Fibroblast of pulmonary artery (primary cell): ENCODE measurements at places on chromosomes 11 and 22.

DNA sequence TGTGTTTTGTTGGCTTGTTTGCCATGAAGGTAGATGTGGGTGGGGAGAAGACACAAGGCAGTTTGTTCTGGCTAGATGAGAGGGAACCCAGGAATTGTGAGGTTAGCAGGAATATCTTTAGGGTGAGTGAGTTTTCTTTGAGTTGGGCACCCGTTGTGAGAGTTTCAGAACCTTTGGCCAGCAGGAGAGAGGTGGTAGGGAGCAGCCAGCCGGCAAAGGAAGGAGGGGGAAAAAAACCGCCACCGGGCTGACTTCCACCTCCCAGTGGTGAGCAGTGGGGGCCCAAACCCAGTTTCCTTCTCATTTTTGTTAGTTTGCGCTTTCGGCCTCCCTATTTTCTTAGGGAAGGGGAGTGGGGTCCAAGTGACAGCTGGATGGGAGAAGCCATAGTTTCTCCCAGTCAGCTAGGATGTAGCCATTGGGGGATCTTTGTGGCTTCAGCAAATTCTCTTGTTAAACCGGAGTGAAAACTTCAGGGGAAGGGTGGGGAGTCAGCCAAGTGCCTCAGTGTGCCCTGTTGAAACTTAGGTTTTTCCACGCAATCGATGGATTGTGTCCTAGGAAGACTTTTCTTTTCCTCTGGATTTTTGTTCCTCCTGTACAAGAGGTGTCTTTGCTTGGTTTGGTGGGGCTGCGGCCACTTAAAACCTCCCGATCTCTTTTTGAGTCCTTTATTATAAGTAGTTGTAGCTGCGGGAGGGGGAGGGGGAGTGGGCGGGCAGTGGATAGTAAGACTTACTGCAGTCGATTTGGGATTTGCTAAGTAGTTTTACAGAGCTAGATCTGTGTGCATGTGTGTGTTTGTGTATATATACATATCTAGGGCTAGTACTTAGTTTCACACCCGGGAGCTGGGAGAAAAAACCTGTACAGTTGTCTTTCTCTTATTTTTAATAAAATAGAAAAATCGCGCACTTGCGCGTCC is 1.1 kb upstream of the GCAT start:
- DNase-seq: no peak

GRCh38 chr11:31150011-31150410 is 219.5 kb downstream of the DCDC1 start:
- no peak for DNase-seq

GRCh38 chr11:12169822-12170221 is 59.4 kb downstream of the MICAL2 start:
- DNase-seq: no peak

DNA sequence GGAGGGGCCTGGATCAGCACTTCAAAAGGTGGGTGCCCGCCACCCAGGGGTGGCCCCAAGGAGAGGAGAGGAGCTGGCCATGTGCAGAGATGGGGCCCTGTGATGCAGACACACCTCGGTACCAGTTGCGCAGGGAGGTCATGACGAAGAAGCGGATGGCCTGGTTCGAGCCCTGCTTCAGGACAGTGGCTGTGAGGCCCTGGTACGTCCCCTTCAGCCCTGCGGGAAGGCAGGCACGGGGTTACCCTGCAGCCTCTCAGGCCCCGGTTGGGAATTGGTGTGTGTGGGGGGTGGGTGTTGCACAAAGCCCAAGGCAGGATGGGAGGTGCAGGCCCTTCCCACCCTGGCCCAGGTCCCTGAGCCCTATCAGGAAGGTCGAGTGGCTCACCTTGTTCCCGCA is 1.8 kb downstream of the SLC25A1 start:
- DNase-seq: no peak

GRCh38 chr11:77147668-77148321 is 19.7 kb downstream of the MYO7A start:
- DNase-seq: no peak

GRCh38 chr11:113670149-113670830 is 35.8 kb downstream of the TMPRSS5 start:
- no peak for DNase-seq

- no peak for DNase-seq
Observed at GRCh38 chr11:11496879-11497278, 124.9 kb downstream of the GALNT18 start.

DNA sequence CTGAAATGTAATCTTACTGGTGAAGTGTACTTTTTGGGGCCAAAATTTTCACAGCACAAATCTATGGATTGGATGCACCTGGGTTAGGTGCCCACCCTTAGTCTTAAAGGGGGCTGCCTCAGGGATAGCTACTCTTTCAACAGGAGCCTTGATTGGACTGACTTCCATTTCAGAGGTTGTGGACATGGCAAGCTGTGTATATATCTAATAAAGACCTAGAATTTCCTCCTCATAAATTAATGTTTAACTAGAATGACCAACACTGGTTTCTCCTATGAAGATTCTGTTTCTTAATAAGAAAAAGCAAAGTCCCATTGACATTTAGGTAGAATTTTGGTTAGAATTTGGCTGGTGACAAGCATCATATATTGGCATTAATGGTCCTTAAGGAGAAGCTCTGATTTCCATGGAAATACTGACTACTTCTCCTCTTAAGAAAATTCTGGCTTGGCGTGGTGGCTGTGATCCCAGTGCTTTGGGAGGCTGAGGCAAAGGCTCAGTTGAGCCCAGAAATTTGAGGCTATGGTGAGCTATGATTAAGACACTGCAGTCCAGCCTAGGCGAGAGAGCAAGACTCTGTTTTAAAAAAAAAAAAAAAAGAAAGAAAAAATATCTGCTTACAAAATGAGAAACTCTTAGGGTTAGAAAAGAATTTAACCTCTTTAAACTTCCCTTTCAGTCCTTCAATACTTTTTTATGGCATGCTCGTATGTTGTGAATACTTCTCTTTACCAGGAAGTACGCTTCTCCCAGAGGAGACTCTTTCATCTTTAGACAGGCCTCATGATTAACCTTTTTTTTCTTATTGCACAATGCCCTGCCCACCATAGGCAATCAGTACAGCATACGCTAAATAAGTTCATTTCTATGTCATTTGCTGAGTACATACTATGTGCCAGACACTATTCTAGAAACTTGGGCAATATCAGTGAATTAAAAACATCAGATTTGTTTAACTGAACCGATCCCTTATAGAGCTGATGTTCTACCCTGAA is 77.2 kb downstream of the PRR5L start:
- peak; percentile 39 for DNase-seq

- DNase-seq: peak; percentile 91
Observed at GRCh38 chr22:25668437-25668836, 73.6 kb upstream of the MYO18B start.

DNA sequence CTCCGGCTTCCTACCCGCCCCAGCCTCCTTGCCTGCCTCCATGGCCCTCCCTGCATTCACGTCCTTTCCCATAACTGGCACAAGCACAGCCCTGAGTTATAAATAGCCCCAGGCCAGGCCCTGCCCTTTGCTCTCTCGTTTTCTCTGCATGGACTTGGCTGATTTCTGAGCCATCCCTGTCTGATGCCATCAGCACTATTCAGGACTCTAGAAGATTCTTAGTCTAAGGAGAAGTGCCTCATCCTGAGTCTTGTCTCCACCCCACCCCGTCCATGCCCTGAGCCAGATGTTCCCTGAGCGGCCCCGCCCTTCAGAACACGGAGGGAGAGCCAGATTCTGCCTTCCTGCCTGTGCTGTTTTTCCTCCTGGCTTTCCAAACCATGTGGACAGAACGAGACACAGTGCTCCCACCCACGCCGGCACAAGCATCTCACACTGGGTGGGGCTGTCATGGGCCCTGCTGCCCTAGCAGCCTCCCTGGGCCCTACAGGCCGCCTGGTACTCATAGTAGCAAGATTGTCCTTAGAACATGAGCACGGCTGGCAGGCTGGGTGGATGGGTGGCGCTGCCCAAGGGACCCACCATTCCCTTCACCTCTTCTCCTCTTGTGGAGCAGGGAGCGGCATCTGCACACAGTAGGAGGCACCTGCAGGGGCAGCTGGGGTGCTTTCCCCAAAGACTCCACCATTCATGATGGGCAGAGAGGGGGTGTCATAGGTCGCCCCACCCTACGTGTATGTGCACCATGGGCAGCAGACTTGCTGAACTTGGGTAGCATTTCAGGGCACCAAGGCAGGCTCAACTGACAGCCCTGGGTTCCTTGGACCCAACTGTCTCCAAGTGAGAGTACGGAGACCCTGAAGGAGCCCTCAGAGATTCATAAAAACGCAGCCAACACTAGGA is 76.9 kb downstream of the BCR start:
- peak; percentile 26 for DNase-seq

- peak; percentile 100 for DNase-seq
Observed at GRCh38 chr22:40636380-40637182, at the start of gene MRTFA. MRTFA (minus strand) TSS chr22:40636719.

- DNase-seq: no peak
Observed at GRCh38 chr22:25169278-25170031, 30.2 kb upstream of the CRYBB3 start.

GRCh38 chr11:1948389-1948788 is 1.3 kb downstream of the MRPL23 start:
- DNase-seq: no peak

GRCh38 chr11:102317768-102318103 is 452 bp downstream of the BIRC3 start:
- DNase-seq: no peak

GRCh38 chr11:37704791-37705190 is 1106.8 kb upstream of the RAG2 start:
- peak; percentile 32 for DNase-seq

DNA sequence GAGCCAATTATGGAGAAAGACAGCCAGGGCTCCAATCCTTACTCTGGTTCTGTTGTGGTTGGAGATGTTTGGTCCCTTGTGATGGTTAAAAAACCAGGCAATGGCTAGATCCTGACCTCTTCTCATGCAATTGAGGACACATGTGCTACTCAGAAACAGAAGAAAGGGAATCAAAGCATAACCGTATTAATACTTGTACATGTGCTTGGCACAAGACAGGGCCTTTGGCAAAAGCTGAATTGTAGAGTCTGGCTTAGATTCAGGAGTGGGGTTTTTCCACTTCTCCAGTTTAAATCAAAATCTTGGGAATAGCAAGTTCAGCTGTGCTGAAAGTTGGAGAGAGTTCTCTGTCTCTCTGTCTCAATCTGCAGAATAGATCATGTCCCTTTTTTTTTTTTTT is 80.1 kb upstream of the E2F8 start:
- no peak for DNase-seq

GRCh38 chr11:1072116-1072820 is 2.4 kb upstream of the MUC2 start:
- peak; percentile 91 for DNase-seq

GRCh38 chr11:111631666-111632039 is 29.4 kb downstream of the SIK2 start:
- peak; percentile 79 for DNase-seq

GRCh38 chr11:61147791-61148620 is 13.2 kb downstream of the VPS37C start:
- DNase-seq: no peak

DNA sequence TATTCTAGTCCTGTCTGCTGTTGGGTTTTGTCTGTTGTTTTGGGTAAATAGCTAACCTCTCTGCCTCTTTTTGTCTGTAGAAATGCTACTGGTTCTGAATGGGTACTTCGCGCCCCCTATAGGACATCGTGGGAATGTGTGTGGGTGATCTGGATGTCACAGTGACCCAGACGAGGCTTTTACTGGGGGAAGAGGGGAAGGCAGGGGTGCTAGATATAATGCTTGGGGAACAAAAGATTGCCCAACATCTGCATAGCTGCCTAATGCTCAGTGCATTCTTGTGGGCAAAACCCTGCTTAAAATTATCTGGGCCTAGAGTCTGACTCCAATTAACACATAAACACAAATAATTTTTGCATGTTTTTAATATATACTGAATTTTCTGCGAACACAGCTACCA is 57.7 kb downstream of the BMAL1 start:
- DNase-seq: peak; percentile 78

GRCh38 chr11:122808478-122808869 is 29.8 kb upstream of the CRTAM start:
- peak; percentile 81 for DNase-seq

GRCh38 chr11:131694526-131695424 is 324.4 kb downstream of the NTM start:
- peak; percentile 81 for DNase-seq

GRCh38 chr11:66912911-66913310 is 45.3 kb downstream of the PC start:
- DNase-seq: no peak

- no peak for DNase-seq
Observed at GRCh38 chr11:67422891-67423290, 5.4 kb upstream of the RPS6KB2 start.

DNA sequence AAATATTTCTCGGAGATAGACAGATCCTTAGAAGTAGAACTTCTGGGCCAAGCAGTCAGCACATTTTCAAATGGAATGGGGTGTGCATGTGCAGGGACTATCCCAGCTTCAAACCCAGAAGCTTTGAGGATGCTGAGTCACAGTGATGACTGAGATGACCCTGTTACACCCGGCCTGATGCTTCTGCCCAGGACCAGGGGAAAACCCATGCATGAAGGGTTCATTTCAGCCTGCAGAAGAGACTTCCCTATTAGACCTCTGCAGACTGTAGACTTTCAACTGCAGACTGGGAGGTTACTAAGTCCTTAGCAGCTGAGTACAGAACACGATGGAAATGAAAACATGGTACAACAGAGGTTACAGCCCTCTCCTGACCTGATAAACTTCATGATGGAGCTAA is 3.6 kb upstream of the OR2AT4 start:
- DNase-seq: peak; percentile 21

- DNase-seq: no peak
Observed at GRCh38 chr11:27907530-27907929, 200.4 kb downstream of the KIF18A start.

- DNase-seq: peak; percentile 62
Observed at GRCh38 chr11:64661146-64661545, 61.9 kb downstream of the NRXN2 start.

- no peak for DNase-seq
Observed at GRCh38 chr11:66289548-66290329, 796 bp upstream of the YIF1A start.

- DNase-seq: no peak
Observed at GRCh38 chr11:46977038-46977813, 40.7 kb downstream of the CSTPP1 start.

DNA sequence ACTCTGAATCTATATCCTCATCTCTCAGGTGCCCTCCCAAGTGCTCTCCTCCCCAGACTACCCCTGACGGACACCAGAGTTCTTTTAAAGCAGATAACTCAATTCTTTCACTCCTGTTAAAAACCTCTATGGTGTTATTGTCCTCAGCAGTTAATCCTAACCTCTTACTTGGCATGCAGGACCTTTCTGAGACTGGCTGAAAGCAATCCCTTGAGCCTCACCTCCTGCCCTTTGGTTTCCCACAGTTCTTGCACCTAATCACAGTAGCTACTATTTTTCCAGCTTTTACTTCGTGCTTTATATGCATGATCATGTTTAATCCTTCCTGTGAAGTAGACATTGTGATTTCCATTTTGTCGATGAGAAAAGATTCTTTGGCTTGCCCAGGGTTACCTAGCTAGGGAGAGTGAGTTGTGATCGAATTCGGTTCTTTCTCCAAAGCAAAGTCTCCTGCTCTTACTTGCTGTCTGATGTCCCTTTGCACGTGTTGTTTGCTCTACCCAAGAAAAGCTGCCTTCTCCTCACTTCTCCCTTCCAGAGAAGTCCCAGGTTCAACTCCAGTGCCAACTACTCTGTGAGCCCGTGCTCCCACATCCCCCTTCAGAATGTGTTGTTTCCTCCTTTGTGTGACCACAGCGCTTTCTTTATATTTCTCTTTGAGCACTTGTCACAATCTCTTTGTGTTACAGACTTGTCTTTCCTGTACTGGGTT is 2.1 kb downstream of the UBE2L3 start:
- no peak for DNase-seq
